Esophagus muscularis mucosa (tissue), 4 donors: ENCODE measurements at places on chromosomes 5 and 9.

DNA sequence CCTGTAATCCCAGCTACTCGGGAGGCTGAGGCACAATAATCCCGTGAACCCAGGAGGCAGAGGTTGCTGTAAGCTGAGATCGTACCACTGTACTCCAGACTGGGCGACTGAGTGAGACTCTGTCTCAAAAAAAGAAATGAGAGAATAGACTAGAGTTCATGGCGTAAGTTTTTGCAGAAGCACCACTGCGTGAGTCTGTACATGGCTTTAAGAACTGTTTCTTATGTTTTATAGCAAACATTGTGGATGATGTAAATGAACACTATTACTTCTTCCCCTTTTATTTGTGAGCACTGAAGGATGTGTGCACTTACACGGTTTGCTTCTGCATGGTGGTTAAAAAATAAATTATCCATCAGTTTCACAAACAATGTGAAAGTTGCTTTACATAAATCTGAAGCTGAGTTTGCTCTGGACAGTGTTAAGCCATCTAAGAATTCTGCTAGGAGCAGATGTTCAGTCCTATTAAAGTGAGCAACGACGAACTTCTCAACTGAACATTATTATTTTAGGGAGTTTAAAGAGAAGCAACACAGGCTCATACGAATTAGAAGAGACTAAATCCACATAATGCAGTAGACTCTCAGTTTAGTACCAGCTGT lies 52.5 kb downstream of the ZFAND5 start:
- DNase-seq = no peak

GRCh38 chr9:129109537-129109903 lies 1.1 kb downstream of the CRAT start:
- no peak for DNase-seq

DNA sequence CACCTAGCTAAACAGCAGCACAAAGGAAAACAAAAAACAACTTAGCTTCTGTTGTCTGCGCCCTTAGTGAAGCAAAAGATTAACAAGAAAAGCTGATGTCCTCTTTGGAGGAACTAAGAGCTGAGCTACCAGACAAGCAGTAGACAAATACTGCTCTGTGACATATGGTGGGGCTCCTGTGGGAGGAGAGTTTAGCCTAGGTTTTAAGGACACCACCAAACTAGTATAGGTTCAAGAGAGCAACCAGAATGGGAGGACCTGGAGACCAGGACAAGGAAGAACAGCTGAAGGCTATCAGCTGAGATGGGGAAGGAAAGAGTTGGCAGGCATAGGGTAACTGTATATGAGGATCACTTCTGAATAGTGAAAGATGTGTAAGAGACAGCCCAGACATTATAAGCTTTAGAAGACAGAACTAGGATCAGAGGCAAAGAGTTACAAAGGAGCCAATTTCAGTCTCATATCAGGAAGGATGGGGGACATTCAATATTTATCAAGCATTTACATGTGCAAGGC lies 27.2 kb downstream of the FBXW2 start:
- DNase-seq = no peak

DNA sequence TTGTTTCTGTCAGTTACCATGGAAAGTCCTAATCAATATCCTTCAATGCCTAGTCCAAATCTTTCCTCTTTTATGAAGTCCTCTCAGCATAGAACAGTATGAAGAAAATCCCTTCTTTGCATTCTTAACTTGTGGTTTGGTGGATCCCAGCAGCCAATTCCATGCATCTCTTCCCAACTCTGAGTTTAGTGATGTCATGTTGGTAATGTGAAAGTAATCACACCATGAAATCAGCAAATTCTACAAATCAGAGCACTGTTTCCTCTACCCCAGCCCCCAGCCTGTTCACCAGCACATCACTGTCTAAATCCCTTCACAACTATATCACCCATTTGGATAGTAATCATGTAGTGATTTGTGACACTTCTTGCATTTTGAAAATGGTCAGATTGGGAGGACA lies 4.7 kb upstream of the C1QTNF2 start:
- DNase-seq = no peak

DNA sequence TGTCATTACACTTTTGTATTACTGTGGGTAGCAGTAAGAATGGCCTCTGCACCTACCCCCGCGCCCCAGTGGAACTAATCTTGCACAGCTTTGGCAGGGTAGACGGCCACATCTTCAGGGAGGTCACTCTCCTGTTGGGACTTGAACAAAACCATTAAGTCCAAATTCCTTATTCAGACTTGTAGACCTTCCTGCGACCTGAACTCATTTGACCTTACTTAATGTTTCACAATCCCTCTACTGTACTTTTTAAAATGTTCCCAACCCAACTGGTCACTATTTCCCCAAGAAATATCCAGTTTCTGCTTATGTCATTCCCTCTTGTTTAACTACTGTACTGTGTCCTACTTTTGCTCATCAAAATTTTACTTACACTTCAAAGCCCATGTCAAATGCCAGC lies 5.3 kb upstream of the FAM120AOS start:
- DNase-seq = no peak
